ENCODE measurements at places on chromosomes 7 and 10. TPM values are rescaled to one million over a fixed set of nuclear protein-coding genes. Genes with fewer than 3 reads are reported as not detected.

Gene NRAP
- not detected for total RNA-seq

- peaks cover 41% of the 10 kb centered on the region for H3K27me3 ChIP-seq
- H3K27ac ChIP-seq: no peak overlapping the region
- peaks cover 8% of the 10 kb centered on the region for H3K4me1 ChIP-seq
- no peak for DNase-seq
Measured at GRCh38 chr7:108001764-108002725, 916 bp downstream of the LAMB1 start.

DNA sequence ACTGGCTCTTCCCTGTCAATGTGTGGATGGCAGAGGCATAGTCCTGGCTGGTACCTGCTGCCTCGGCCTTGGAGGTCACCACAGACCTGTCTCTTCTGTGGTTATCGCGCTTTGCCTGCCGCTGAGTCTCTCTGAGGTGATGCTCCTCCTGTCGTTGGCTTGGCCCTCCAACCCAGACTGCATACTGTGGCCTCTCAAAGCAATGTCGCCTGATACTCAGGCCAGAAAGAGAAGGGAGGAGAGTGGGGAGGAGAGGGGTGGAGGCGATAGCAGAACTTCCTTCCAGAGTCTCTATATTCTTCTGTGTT, 133.2 kb upstream of the KCNMA1 start:
- no peak overlapping the region for H3K4me3 ChIP-seq
- DNase-seq: no peak
- no peaks in the 10 kb centered on the region for H3K4me1 ChIP-seq
- H3K36me3 ChIP-seq: no peaks in the 10 kb centered on the region
- no peak overlapping the region for H3K27ac ChIP-seq

DNA sequence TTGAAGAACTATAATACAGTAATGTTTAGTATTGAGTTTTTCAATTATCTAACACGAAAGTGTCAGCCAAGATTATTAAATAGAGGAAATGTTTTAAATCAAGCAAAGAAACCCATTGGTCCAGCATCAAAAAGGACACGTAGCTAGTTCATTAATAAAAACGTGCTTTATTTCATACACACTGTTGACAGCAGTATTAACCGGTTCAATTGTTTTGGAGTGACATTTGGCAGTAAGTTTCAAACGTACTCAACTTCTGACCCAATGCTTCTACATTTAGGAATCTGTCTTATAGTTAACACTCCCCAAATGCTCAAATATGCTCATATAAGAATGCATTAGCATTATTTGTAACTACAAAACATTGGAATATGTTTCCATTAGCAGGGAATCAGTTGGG, 41.3 kb downstream of the SLC16A12 start:
- no peak overlapping the region for H3K27ac ChIP-seq
- no peaks in the 10 kb centered on the region for H3K36me3 ChIP-seq
- no peaks in the 10 kb centered on the region for H3K4me1 ChIP-seq
- DNase-seq: no peak
- no peak overlapping the region for H3K4me3 ChIP-seq

GRCh38 chr7:130945411-130945811, 211.4 kb upstream of the KLF14 start:
- no peak overlapping the region for H3K4me3 ChIP-seq
- peak overlapping the region; percentile 90 for H3K27ac ChIP-seq
- peaks cover 8% of the 10 kb centered on the region for H3K36me3 ChIP-seq
- H3K4me1 ChIP-seq: peaks cover 50% of the 10 kb centered on the region

DNA sequence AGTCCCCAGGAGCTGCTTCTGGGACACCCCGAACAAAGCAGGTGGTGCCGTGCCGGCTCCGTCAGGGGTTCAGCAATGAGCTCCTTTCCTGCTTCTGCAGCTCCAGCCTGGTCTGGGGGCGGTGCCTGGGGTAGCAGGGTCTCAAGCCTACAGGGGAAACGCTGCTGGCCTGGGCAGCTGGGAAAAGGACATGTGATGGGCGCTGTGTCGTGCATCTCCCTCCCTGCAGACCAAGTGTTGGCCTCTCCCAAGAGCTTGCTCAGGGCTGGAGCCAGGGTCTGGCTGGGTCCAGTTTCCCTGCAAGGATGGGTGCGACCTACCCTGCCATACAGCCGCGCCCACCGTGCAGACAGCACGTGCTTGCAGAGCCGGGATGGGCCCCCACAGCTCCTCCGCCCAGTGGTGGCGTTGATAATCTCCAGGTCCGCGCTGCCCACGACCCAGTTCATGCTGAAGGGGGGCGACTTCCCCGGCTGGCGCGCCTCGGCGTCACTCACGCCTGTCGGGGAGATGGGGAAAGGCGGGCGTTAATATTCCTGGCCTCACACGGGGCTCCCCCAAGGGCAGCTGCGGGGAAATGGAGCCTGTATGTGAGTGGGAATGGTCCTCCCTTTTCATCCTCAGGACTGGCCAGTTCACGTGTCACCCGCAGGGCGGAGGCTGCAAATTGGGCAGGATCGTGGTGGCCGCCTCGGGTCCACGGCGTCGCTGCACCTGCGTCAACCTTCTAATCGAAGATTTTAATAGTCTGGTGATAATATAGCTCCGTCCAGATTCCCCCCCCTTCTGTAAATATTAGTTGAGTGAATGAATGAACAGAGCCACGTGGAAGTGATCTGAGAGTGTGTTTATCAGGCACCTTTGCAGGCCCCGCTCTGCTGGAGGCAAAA, 128.6 kb downstream of the WDR37 start:
- H3K27ac ChIP-seq: no peak overlapping the region
- H3K4me3 ChIP-seq: no peak overlapping the region

- H3K36me3 ChIP-seq: no peaks in the 10 kb centered on the region
- H3K27ac ChIP-seq: no peak overlapping the region
- H3K27me3 ChIP-seq: peaks cover 25% of the 10 kb centered on the region
- H3K4me1 ChIP-seq: no peaks in the 10 kb centered on the region
- H3K4me3 ChIP-seq: no peak overlapping the region
Measured at GRCh38 chr7:73828107-73828803, 2.5 kb upstream of the CLDN4 start.

- H3K27me3 ChIP-seq: no peaks in the 10 kb centered on the region
- no peak overlapping the region for H3K4me3 ChIP-seq
- no peaks in the 10 kb centered on the region for H3K36me3 ChIP-seq
- no peak overlapping the region for H3K27ac ChIP-seq
- no peaks in the 10 kb centered on the region for H3K4me1 ChIP-seq
Measured at GRCh38 chr10:20094226-20094976, 278.2 kb downstream of the PLXDC2 start.

DNA sequence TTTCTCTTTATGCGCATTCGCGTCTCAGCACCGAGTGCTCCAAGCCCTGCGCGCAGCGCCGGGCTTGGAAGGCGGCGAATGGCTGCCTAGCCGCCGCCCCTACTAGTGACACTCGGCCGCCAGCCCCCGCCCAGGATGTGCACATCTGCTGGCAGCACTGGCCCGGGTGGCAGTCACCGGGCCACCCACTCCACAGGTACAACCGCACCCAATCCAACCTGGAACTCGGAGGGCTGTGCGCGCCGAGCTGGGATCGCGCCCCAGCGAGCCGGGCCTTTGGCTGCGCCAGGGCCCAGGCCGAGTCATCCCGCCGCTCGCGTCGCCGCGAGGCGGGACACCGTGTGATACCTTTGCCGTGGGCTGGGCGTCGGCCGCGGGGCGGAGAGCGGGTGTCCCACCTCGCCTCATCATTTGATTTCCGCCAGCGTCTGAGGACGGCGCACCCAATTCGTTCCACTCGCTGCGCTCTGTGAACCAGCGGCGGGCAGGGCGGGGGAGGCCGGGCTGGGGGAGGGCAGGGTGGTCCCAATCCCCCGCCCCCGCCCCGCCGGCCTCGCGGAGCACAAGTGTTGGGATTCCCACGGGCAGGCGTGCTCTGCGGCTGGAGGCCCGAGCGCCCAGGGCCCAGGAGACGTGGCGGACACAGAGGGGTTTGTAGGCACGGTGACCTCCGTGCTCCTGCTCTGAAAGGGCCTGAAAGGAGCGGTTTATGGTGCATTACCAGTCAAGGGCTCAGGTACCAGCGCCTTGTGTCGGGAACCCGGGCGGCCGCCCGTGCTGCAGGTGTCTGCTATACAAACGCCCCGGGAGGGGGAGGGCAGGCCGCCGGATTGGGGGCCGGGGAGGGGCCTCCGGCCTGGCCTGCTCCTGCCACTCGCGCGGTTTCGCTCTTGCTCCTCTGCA, 17.8 kb upstream of the PTF1A start:
- DNase-seq: no peak
- no peaks in the 10 kb centered on the region for H3K36me3 ChIP-seq
- peaks cover 6% of the 10 kb centered on the region for H3K4me1 ChIP-seq
- H3K4me3 ChIP-seq: no peak overlapping the region

GRCh38 chr10:10824591-10825148, 193.0 kb upstream of the CELF2 start:
- no peak overlapping the region for H3K4me3 ChIP-seq
- no peaks in the 10 kb centered on the region for H3K36me3 ChIP-seq
- H3K27me3 ChIP-seq: no peaks in the 10 kb centered on the region
- no peak for DNase-seq
- no peak overlapping the region for H3K27ac ChIP-seq

GRCh38 chr10:75468612-75469005, 37.2 kb downstream of the LRMDA start:
- DNase-seq: no peak
- H3K4me3 ChIP-seq: no peak overlapping the region
- H3K27ac ChIP-seq: no peak overlapping the region
- no peaks in the 10 kb centered on the region for H3K4me1 ChIP-seq
- no peaks in the 10 kb centered on the region for H3K36me3 ChIP-seq

All from T-cell (primary cell).